ENCODE measurements at places on chromosomes 2 and 18. TPM values are rescaled to one million over a fixed set of nuclear protein-coding genes. Genes with fewer than 3 reads are reported as not detected.
A peak's percentile ranks its signal among the peaks of the same experiment; 100 is the strongest.

The DCDC2C gene
- not detected for total RNA-seq

DNA sequence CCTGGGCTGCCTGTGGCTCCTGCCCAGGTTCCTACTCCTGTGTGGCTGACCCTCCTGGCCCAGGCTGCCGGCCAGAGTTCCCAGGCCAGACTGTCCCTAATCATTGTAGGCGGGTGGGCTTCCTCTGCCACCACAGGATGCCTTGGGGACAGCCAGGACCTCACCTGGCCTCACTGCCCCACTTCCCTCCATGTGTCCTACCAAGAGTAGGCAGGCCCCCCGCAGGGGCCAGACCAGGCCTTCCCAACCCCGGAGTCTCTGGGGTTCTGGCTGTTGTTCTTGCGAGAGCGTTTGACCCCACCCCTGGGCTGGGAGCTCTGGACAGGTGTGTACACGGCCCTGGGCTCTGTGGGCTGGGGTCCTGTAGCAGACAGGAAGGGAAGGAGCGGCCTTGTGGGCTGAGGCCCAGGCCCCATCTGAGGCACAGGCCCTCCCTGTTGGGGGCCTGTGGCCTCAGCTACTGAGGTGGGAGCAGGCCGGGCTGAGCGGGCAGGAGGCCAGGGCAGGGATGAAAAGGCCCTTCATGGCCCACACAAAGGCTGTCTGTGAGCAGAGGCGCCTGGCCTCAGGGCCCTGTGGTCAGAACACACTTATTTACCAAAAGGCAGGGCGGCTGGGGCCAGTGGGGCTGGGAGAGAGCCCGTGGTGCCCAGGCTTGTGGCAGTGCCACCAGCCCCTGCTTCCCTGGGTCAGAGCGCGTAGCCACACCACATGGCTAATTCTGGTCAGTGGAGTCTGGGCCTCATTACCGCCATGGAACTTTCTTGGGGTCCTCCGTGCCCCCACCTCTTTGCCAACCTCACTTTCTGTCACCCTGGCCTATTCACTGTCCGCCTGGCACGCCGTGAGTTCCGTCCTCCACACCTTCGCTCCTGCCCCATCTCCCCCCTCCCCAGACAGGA, 2.0 kb downstream of the SNORC start:
- no peak for DNase-seq

DNA sequence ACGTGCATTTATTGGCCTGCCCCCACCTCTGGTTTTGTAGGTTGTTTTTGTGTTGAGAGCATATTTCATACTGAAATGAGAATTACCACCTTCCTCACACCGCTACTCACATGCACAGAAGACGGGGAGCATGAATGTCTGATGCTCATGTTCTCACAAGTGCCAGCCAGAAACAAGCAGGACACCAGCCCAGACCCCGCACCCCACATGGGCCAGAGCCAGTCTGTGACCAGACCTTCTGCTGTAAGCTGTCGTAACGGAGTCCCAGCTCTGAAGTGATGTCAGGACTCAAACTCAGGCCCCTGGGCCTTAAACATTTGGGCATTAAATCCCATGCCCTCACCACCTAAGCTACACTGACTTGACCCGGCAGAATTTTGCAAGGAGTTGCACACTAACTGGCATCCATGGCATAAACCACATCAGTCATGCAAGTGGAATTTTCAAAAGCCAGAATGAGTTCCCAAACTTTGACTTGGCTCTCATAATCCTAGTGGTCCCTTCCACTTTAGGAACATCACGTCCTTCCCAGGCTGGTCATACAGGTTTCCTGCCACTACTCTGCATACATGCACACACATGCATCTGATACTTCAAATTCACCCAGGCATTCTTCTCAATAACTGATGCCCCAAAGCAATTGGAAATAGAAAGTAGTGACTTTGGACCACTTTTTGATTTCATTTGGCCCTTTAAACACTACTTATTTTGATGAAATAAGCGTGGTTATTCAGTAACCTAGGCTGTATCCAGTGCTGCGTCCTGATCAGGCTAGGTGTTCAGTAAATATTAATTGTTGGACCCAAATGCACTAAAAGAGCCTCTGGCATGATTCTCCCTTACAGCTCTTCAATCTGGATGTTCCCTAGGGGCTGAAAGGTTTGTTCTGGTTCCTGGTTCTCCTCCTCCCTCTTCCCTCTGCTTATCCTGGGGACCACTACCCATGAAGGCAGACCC, 223.1 kb upstream of the ID2 start:
- DNase-seq: no peak

The GAREM1 gene
- total RNA-seq: 2.3 TPM

DNA sequence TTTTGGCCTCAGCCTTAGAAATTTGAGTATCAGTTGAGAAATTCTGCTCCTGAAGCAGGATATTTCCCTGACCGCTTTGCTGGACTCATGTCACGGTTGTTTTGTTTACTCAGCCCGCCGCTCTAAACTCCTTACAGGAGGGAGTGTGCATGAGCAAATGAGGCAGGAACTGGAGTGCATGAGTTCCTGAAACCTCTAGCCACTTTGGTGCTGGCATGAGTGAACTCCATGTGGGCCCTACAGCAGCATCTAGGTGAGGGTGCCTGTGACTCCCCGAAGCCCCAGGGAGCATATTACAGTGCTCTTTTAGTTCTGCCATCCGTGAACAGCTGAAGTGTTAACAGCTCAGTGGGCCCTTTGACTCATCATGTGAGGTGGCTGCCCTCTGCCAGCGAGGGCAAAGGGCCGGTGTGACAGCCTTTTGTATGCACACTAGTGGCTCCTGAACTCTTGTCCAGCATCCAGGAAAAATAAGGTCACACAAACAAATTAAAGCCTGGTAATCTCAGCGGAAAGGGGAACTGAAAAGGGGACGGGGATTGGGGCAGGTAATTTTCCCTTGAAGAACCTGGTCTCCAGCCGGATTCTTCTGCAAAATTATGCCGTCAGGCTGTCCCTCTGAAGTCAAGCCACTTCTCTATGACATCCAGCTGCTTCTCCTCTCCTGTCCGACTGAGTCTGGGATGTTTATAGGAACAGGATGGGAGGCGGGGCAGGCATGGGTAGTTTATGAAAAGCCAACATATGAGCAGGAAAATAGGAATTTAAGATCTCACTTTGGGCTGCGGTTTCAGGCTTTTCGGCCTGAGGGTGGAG, 1668.7 kb downstream of the SUCLG1 start:
- DNase-seq: peak; percentile 11

DNA sequence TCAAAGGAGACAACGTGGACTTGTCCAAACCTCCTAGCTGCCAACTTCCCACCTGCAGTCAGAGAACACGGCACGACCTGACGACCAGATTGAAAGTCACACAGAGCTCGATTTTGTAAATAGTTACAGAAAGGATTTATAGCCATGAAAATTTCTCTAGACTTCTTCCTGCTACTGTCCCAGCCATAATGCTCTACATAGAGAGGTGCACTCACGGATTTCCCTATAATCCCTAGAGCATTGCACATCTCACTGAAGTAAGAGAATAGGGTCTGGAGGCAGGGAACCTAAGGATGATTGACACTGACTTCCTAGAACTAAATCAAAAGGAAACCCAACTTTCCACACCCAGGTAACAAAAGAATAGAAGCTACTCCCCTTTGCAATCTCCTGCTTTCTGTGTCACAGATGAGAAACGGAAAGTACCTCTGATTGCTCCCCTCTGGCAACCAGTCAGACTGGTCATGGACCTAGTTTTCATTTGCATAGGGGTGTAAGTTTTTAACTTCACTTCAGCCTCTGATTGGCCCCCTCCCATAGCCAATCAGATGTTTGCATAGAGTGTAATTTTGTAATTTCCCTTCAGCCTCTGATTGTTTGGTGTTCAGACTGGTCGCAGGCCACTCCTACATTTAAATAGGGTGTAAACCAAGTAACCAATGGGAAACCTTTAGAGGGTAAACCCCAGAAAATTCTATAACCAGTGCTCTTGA, 58.6 kb upstream of the FBXO11 start:
- no peak for DNase-seq

DNA sequence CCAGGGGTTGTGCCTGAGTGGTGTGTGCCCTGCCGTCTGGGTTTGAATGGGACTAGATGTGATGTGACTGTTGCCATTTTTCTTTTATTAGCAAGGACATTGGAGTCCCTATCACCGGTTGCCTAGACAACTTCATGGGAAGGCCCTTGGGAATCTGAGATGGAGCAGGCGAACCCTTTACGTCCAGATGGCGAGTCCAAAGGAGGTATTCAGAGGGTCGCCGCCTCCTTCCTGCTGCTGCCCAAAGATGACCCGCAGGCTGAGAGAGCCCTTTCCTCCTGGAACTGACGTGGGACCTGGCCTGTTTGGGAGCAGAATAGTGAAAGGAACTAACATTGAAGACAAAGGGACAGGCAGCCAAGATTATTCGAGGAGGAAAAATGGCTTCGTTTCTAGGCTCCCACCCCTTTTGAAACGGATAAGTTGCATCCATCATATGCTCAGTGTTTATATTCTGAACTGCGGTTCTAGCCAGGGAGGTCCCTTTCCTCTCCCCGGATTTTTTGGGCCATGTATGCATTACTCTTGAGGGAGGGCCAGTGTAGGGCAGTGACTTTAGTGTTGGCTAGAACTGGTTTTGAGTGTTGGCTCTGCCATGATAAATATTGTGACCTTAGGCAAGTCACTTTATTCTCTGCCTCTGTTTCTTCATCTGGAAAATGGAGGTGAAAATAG, 673 bp downstream of the CENPO start:
- DNase-seq: peak; percentile 35

GRCh38 chr2:65354773-65355172, 77.6 kb downstream of the SPRED2 start:
- no peak for DNase-seq

DNA sequence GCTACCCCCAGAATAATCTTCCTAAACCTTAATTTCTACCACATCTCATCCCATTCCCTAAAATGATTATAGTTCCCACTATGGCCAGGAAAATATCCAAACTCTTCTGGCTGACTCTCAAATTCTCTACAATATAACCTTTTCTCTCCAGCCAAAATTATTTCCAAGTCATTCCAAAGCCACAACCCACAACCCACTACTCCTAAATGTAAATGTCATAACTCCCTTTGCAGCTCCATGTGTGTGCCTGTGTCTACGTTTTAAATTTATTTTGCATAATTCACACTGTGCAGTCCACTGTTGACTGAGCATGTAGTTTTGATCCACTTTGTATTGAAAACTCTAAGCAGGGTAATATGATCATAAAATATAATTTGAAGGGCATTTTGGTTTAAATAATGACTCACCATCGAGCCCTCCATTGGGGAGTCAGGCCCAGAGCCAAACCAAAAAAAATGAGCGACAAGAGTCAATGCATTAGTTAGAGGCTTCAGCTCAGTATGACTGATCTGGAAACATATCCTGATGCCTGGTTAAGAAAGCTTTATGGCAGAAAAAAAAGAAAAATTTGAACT, 171.0 kb downstream of the AFF3 start:
- peak; percentile 34 for DNase-seq

GRCh38 chr2:232076736-232077135, 115.2 kb downstream of the DIS3L2 start:
- DNase-seq: peak; percentile 22

The HRH4 gene
- total RNA-seq: not detected

The ARHGEF4 gene
- total RNA-seq: 3.3 TPM

The OSBPL6 gene
- total RNA-seq: 3.2 TPM

- no peak for DNase-seq
These were observed 4.7 kb downstream of the WDR54 start for GRCh38 chr2:74426181-74426758.

DNA sequence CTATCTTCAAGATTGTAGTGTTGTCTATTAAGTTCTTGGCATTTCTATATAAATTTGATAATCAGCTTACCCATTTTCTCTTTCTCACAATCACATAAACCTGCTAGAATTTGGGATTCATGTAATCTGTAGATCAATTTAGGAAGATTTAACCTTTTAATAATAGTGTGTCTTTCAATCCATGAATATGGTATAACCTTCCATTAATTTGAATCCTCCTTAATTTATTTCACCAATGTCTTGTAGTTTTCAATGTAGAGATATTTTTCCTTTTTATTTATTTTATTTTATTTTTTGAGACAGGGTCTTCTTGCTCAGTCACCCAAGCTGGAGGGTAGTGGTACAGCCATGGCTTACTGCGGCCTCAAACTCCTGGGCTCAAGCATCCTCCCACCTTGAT, 20.2 kb downstream of the SANBR start:
- no peak for DNase-seq

The NDUFAF7 gene
- total RNA-seq: 12.8 TPM

GRCh38 chr18:10715791-10716190, 190.0 kb downstream of the NAPG start:
- peak; percentile 73 for DNase-seq

DNA sequence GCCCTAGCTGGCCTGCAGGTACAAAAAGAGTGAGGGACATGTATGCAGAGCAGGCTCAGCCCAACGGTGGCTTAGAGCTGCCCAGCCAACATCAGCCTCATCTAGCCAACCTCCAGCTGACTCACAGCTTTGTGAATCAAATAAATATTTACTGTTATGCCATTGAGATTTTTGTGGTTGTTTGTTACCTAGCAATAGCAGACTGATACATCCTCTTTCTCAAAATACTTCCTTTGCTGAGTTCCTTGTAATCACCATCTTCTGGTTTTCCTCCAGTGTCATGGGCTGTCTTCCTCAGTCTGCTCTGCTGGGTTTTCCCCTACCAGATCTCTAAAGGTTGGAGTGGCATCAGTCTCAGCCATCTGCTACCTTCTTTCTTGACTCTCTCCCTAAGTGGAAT, 126.6 kb upstream of the SLC1A4 start:
- DNase-seq: no peak

The CTAGE1 gene
- total RNA-seq: under 0.01 TPM

GRCh38 chr2:218360453-218360852, 3.8 kb downstream of the CATIP start:
- DNase-seq: no peak

DNA sequence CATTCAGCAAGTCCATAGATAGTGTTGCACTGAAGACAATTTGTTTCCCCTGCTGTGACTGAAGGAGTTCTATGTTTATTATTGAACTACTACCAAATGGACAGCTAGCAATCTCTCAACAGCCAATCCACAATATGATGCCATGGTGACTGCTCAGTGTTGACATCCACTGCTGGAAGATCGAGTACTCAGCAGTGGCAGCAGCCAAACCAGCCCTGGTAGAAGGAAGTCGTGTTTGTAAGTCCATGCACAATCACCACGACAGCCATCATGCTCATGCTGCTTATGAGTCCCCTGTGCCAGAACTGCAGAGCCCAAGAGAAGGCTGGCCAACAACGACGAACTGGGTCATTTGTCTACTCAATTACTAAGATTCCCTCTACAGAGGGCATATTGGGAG, 66.4 kb downstream of the OSR1 start:
- no peak for DNase-seq

The HS1BP3 gene
- 9.0 TPM for total RNA-seq

The SERPINB11 gene
- total RNA-seq: not detected

GRCh38 chr2:182321096-182321495, 105.7 kb downstream of the PDE1A start:
- no peak for DNase-seq

DNA sequence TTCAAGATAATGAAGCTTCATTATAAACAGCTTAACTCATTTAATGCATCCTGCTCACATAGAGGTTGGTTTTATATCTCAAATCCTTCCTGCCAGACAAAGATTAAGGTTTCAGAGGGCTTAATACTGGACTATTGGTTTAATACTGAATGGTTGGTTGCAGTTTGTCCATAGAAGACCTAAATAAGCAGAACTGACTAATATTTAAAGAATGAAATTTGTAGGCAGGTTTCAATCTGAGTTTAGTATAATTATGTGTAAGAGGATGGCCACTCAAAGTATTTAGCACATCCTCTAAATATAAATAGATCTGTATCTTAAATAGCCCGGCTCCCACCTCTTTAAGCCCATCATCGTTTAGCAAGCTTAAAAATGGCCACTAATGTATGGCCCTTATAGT, 92.5 kb downstream of the EPB41L5 start:
- DNase-seq: peak; percentile 13

- no peak for DNase-seq
These were observed 6.3 kb downstream of the LIMS2 start for GRCh38 chr2:127669056-127669455.

Data from IMR-90 (cell line).